ENCODE measurements at places on chromosomes 16 and 17.
A peak's percentile ranks its signal among the peaks of the same experiment; 100 is the strongest.

GRCh38 chr16:85603203-85603755 is 9.8 kb upstream of the GSE1 start:
- DNase-seq: peak; percentile 64

- peak; percentile 76 for DNase-seq
Measured at GRCh38 chr16:31458073-31458843, 1.0 kb upstream of the ARMC5 start.

GRCh38 chr17:71158437-71158836 is 962.4 kb upstream of the SOX9 start:
- DNase-seq: no peak

- DNase-seq: no peak
Measured at GRCh38 chr17:41287050-41287449, 11.6 kb downstream of the KRTAP9-7 start.

- DNase-seq: no peak
Measured at GRCh38 chr17:80374039-80374731, 40.8 kb upstream of the ENDOV start.

DNA sequence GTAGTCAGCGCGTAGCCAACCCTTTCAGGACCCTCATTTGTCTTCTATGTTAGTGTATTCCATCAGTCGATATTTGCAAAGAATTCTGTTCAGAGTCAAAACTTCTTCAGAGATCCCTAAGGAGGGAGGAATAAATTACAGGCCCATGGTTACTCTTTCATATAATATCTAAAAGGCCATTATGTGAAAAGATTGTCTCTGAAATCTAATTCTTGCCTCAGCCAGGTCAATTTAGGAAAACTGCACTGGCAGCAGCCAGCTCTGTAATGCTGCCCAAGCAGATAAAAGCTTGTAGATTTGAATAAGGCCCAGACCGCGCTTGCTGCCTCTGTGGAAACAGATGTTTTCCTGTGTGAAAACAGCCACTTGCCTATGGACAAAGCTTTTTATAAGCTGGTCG is 379.8 kb downstream of the CNTNAP4 start:
- no peak for DNase-seq

GRCh38 chr17:50062293-50063243 is 6.7 kb downstream of the ITGA3 start:
- DNase-seq: no peak

- peak; percentile 92 for DNase-seq
Measured at GRCh38 chr16:88650749-88651275, at the start of gene CYBA. Gene CYBA, minus strand, starts transcription at chr16:88651053. Its CDS starts 40 bp downstream, at chr16:88651013.

- no peak for DNase-seq
Measured at GRCh38 chr16:71559855-71560254, 17.0 kb downstream of the TAT start.

DNA sequence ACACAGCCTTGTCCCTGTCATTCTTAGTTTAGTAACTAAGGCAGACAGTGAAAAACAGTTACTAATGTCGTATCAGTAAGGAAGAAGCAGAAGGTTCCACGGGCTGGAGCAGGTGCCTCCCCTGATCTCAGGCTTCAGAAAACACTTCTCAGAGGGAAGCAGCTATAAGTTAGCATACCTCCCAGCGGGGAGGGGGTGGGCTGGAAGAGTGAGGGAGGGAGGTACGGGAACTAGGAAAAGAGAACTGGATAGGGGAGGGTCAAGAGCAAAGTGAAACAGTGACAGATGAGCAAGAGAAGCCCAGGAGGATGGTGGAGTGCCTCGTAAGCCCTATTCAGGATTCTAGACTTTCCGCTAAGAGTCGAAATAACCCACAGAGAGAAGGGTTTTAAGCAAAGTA is 186.3 kb upstream of the XYLT1 start:
- no peak for DNase-seq

- DNase-seq: no peak
Measured at GRCh38 chr16:76900285-76901263, 290.4 kb upstream of the MON1B start.

- no peak for DNase-seq
Measured at GRCh38 chr17:60941571-60941970, 263.9 kb downstream of the BCAS3 start.

GRCh38 chr17:17569691-17570090 is 21.8 kb downstream of the PEMT start:
- no peak for DNase-seq

DNA sequence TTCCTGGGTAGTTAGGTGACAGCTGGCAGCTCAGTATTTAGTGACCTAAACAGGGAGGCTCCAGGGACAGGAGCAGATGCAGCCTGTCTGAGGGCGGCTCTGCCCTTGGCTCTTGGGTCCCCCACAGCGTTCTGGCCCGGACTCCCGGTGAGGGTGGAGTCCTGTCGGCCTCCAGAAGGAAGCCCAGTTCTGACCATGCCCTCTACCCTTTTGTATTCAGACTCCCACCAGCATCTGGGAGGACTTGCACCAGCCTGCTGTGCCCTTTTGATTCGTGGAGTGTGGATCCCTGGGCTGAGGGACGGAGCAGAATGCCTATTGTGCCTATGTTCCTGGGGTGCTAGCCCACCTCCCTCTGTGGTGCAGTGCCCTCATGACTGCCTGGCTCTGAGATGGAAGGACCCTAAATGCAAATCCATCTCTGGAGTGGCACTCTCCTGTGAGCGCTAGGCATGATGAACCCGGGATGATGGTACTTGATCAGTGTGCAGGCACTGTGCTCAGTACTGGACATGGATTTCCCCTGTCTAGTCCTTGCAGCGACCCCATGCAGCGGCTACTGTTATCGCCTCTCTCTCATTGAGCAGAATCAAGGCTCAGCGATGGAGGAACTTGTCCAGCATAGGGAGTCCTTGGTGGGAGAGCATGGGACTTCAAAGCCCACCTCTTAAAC is 123.1 kb downstream of the SNX29 start:
- no peak for DNase-seq

- peak; percentile 5 for DNase-seq
Measured at GRCh38 chr17:39699818-39700147, at the start of gene ERBB2. Gene ERBB2, plus strand, starts transcription at chr17:39700064. Its CDS starts 175 bp downstream, at chr17:39700239.

DNA sequence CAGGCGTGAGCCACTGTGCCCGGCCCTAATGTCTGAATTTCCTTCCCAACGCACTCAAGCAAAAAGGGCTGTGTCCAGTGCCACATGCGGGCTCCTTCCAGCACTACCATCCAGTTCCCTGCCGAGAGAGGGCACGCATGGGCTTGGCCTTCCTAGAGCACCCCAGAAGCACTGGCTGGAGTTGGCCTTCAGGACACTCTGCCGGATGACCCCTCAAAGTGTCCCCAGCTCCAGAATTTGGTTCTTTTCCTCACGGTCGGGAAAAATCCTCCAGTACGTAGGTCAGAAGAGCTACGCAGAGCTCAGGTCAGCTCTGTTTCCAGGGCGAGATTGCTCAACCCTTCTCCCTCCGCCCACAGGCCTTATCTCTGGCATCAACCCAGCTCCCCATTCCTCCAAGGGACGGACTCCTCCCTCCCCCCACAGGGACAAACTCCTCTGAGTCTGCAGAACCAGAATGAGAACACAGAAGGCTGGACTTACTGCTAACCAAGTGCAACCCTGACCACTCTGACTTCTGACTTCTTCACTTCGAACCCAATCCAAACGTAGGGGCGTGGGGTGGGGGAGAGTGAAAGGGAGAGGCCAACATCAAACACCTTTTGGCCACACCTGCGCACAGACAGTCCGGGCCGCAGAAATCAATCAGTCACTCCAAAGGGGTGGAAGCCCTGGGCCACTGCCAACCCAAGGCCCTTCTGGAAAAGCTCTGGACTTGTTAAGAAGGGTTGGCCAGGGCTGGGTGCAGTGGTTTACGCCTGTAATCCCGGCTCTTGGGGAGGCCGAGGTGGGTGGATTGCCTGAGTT is 3.6 kb downstream of the CDC42EP4 start:
- DNase-seq: peak; percentile 57

- DNase-seq: no peak
Measured at GRCh38 chr17:44788139-44788538, 29.4 kb downstream of the ADAM11 start.

- DNase-seq: no peak
Measured at GRCh38 chr17:66971264-66971663, 6.8 kb downstream of the CACNG4 start.

- no peak for DNase-seq
Measured at GRCh38 chr16:73890186-73891128, 406.2 kb upstream of the PSMD7 start.

DNA sequence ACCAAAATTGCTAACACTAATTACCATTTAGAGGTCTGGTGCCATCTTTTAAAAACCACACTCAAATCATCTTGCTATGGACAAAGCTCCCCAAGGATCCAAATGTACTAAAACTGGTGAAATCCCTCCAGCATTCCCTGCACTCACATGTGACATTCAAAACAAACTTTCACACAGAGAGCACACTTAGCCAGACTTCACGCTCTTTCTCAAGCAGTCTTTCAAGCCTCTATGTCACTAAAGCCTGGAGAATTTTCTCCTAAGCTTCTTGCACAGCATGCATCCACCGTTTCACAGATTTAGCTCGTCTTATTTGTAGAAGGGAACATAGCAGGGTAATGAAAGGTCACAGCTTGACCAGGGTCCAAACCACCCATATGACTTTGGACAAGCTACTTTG is 19.3 kb downstream of the CMTM3 start:
- no peak for DNase-seq

GRCh38 chr17:50471009-50471905 is 2.6 kb upstream of the CHAD start:
- no peak for DNase-seq

- peak; percentile 66 for DNase-seq
Measured at GRCh38 chr17:57455063-57455914, 199.0 kb downstream of the MSI2 start.

- DNase-seq: no peak
Measured at GRCh38 chr16:68786685-68787418, 49.8 kb downstream of the CDH1 start.

DNA sequence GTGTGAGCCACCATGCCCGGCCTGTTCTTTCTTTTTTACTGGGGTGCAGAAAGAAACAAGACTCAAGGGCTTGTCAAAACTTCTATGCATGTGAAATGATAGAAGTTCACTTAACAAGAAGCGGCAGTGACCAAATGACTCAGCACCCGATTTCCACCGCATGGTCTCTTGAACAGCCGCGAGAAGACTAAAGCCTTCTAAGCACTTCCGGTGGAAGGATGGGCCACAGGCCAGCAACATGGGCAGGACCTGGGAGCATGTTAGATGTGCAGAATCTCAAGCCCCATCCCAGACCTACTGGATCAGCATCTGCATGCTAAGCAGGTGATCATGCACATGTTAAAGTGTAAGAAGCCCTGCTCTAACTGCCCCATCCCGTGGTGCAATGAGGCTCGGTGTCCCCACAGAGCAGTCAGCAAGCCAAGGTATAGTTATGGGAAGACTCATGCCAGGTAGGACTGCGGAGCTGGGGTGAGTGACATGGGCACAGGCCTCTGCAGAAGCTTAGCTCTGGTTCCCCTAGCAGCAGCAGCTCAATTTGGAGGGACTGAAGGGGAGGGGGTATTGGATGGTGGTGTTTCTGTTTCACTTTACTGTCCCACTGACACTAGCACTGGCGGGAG is 88.5 kb upstream of the HNF1B start:
- peak; percentile 35 for DNase-seq

DNA sequence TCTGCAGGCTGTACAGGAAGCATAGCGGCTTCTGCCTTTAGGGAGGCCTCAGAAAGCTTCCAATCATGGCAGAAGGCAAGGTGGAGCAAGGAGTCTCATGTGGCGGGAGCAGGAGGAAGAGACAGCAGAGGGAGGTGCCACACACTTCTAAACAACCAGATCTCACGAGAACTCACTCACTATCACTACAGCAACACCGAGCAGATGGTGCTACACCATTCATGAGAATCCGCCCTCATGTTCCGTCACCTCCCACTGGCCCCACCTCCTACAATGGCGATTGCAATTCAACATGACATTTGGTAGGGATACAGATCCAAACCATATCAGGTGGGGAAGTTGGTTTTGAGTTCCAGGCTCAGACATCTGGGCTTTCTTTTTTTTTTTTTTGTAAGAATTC is 31.9 kb upstream of the NUDT7 start:
- DNase-seq: no peak

DNA sequence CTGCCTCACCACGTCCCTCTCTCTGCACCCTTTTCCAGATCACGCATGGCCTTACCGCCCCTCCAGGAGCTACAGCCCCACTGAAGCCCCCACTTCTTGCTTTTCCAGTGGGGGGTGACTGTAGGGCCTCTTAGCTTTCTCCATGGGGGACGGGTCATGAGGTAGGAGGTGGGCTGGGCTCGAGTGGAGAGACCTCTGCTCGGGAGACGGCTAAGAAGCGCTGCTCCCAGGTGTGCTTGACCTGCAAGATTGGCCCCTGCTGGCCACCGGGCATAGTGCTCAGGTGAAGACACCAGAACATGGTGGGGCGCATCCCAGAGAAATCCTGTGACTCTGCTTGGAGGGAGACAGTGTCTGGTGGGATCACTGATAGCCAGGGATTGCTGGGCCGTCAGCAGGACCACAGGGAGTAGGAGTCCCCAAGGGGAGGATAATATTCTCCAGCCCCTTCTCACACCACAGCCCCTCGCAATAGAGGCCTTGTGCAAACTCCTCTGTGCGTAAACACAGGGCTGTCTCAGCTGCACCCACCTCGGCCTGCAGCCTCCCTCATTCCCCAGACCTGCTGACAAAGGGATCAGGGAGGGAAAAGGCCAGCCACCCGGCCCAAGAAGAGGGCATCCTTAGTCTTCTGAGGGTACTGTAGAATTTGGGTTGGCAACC is 8.9 kb upstream of the GALK1 start:
- DNase-seq: no peak

GRCh38 chr17:82594571-82594970 is 53.7 kb downstream of the WDR45B start:
- DNase-seq: no peak
